ENCODE measurements at places on chromosomes 11 and 22. TPM values are rescaled to one million over a fixed set of nuclear protein-coding genes. Genes with fewer than 3 reads are reported as not detected.

The SERPING1 gene
- 0.51 TPM for total RNA-seq

The CRYBB2 gene
- not detected for total RNA-seq

The IGSF22 gene
- 0.26 TPM for total RNA-seq

The UBE4A gene
- total RNA-seq = 26.0 TPM

The LAMTOR1 gene
- total RNA-seq = 118 TPM

The RIN1 gene
- total RNA-seq = 5.9 TPM

The APOA5 gene
- total RNA-seq = not detected

The GTSE1 gene
- total RNA-seq = 6.3 TPM

The GDPD4 gene
- not detected for total RNA-seq

The MMP1 gene
- total RNA-seq = 425 TPM

The OR52I2 gene
- not detected for total RNA-seq

The GCAT gene
- 16.9 TPM for total RNA-seq

The MS4A4A gene
- not detected for total RNA-seq

The MGAT3 gene
- not detected for total RNA-seq

The SLC25A18 gene
- not detected for total RNA-seq

The OR4D11 gene
- not detected for total RNA-seq

The CADM1 gene
- 0.77 TPM for total RNA-seq

The HSPB2 gene
- total RNA-seq = not detected

The SEC14L6 gene
- under 0.01 TPM for total RNA-seq

The MS4A15 gene
- under 0.01 TPM for total RNA-seq

The ZNF280B gene
- 0.38 TPM for total RNA-seq

The GPR83 gene
- total RNA-seq = under 0.01 TPM

The OR52E8 gene
- total RNA-seq = not detected

The PLAAT4 gene
- total RNA-seq = 7.0 TPM

The KCNQ1 gene
- total RNA-seq = under 0.01 TPM
